H1 (cell line): ENCODE measurements at places on chromosomes 13 and 19.

- H3K36me3 ChIP-seq: no peaks in the 10 kb centered on the region
- DNase-seq: no peak
- H3K4me3 ChIP-seq: no peak overlapping the region
- no peak overlapping the region for H3K27ac ChIP-seq
Measured at GRCh38 chr19:48950159-48950558, 4.5 kb upstream of the BAX start.

DNA sequence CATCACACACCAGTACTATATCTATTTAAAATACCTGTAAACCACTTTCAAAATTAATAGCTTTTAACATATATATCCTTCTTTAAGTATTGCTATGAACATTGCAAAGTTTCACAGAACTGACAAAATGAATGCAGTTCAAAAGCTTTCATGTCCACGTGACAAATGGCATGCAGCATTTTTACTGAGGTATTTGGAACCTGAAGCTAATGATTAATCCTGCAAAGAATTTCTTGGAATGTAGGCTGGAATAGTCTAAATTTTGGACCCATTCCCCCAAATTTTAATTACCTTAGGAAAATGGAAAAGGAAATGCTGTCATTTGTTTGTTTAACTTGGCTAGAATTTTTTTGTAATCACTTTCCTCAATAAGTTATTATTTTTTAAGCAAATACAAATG lies 423.8 kb upstream of the GPC6 start:
- DNase-seq: no peak
- H3K27ac ChIP-seq: no peak overlapping the region
- H3K4me1 ChIP-seq: no peaks in the 10 kb centered on the region
- H3K36me3 ChIP-seq: no peaks in the 10 kb centered on the region
- H3K4me3 ChIP-seq: no peak overlapping the region
- no peaks in the 10 kb centered on the region for H3K27me3 ChIP-seq

DNA sequence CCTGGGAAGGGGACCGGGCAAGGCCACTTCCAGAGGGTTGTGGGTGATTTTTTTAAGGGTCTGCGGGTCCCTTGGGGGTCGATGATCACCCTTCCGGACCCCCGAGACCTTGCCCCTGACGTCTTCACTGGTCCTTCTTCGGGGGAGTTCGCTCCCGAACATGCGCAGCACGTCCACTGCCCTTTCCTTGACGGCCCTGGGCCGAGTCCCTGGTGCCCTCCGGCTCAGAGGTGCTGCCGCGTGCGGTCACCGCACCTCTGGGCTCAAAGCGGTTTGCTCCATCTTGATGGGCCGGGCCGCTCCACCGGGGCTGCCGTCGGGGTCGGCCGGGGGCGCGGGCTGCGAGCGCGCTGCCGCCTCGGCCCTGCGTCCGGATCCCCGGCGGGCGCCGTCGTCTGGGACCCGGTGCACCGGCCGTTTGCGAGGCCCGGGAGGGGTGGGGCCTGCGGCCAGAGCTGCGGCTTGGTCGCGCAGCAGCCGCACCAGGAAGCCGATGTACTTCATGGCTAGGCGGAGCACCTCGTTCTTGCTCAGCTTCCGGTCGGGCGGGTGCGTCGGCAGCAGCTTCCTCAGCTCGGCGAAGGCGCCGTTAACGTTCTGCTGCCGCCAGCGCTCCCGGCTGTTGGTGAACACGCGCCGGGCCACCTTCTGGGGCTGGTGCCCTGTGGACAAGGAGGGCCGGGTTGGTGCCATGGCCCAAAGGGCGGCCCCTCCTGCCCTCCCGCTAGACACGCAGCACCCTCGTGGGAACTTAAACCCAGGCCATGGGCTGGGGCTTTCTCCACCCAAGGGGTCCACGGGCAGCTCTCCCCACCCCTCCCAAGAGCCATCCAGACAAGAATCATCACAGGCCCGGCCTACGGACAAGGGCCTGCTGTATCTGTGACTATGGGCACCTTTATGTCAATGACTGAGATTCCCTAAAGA lies 3.3 kb downstream of the LYL1 start:
- H3K4me3 ChIP-seq: peak overlapping the region; percentile 50
- no peaks in the 10 kb centered on the region for H3K36me3 ChIP-seq
- no peak for DNase-seq

DNA sequence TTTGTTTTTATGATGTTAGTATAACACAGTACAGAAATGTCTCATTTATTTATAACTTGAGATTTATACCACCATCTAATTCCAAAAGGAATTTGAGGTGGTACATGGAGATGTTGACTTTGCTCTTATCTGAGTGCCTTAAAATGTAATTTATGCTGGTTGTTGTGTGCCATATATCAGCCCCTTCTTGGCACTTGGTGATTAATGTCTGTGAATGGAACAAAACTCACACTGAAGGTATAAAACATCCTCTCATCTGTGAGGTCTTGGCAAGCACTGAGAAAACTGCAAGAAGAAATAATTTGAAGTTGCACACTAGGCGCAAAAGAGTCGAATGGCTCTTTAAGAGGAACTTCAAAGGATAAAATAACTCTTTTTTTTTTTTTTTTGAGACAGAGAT lies 240.4 kb downstream of the B3GLCT start:
- no peak overlapping the region for H3K27ac ChIP-seq
- H3K27me3 ChIP-seq: no peaks in the 10 kb centered on the region
- H3K4me3 ChIP-seq: no peak overlapping the region
- H3K4me1 ChIP-seq: no peaks in the 10 kb centered on the region
- no peaks in the 10 kb centered on the region for H3K36me3 ChIP-seq
- no peak for DNase-seq

DNA sequence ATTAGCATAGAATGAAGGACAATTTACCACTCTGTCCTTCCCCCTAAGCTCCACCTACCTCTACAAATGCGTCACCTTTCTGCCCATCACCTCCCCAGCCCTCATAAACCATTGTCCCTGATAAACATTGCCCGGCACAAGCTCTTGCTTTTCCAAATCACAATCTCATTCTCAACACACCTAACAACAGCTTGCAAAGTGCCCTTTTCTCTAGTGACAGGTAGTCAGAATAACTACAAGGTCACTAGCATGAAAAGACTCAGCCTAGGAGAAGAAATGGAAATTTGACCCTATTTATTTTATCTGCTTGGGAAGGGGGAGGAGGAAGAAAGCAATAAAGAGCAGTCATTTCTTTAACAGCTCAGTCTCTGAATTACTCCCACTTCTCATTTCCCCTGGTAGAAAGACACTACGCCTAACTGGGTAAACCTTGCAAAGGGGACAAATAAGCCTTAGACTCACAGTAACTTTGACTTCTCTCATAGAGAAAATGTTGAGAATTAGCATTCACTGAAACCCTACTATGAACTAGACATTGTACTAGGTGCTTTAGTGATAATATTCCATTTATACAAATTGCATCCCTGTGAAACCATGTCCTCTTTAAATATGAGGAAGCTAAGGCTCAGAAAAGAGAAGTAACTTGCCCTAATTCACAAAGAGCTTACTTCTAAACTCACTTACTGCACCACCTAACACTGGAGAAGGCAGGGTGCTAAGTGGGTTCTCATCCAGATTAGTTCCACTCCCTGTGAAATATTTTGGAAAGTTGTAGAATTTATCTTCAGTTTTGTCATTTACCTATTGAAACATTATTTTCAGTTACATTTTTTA lies 116.2 kb upstream of the FNDC3A start:
- peaks cover 6% of the 10 kb centered on the region; the same call in 1 of the 2 replicates for H3K4me1 ChIP-seq
- DNase-seq: no peak
- no peak overlapping the region for H3K27ac ChIP-seq
- no peak overlapping the region for H3K4me3 ChIP-seq
- no peaks in the 10 kb centered on the region for H3K27me3 ChIP-seq
- H3K36me3 ChIP-seq: no peaks in the 10 kb centered on the region

- no peak overlapping the region for H3K4me3 ChIP-seq
- DNase-seq: no peak
- H3K27ac ChIP-seq: no peak overlapping the region
- no peaks in the 10 kb centered on the region for H3K27me3 ChIP-seq
- H3K36me3 ChIP-seq: no peaks in the 10 kb centered on the region; the same call in 1 of the 2 replicates
Measured at GRCh38 chr13:35841060-35841521, 290.1 kb downstream of the DCLK1 start.

DNA sequence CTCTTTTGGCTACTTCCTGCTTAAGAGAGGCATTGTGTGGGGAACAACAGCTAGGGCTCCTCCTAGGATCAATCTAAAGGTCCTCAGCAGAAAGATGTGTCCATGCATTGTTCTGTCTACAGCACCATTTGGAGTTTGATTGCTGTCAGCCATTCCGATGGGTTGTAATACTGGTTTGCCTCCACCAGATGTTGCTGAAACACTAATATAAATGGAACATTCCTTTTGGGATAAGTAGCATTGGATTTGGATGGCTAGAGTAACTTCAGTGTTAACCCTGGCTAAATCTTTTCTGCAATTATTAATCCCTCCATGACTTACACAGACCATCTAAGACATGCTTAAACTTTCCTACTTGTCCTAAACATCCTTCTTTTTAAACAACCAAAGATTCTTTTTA lies 104.2 kb downstream of the TDRD3 start:
- peaks cover 11% of the 10 kb centered on the region; the same call in 1 of the 2 replicates for H3K36me3 ChIP-seq
- no peak for DNase-seq
- H3K27ac ChIP-seq: no peak overlapping the region
- H3K4me1 ChIP-seq: no peaks in the 10 kb centered on the region
- no peaks in the 10 kb centered on the region for H3K27me3 ChIP-seq
- no peak overlapping the region for H3K4me3 ChIP-seq

DNA sequence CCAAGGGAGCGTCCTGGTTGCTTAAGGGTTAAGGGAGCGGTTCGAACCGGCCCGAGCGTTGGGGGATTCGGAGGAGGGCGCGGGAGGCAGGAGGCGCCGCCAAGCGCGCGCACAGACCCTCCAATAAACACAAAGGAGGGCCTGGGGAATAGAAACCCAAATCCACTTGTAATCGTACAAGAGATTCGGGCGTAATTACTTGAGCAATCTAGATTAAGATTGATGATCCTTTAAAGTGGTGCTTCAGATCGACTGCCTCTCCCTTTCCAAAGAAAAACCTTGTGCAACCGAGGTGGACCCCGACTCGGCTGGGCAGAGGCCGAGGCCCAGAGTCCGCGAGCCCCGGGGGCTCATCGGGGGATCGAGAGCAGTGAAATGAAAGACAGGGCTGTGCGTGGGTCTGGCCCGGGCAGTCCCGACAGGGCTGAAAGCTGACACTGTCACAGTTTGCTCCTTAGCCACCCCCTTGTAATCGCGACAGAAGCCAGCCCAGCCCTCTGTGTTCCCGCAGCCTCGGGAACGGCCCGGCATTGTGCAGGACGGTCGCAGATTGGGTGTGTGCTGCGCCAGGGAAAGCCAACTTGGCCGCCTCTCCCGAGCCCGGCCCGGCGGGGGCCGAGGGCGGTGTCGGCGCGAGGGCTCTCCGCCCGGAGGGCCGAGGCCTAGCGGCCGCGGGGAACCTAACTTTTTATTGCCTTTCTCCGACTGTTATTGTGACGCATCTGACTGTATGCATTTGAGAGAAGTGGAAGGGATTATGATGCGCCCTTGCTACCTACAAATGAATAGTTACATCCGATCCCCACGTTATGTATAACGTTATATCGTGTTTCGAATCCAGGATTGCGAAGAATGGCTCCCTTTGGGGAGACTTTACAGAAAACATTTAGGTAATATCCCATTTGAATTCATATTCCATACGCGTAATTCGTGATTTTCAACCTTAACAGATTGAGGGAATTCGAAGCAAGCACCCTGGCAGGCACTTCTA lies 5.5 kb downstream of the MAB21L1 start:
- DNase-seq: no peak
- peaks cover 52% of the 10 kb centered on the region for H3K27me3 ChIP-seq
- H3K4me3 ChIP-seq: peak overlapping the region; percentile 64
- H3K36me3 ChIP-seq: no peaks in the 10 kb centered on the region

DNA sequence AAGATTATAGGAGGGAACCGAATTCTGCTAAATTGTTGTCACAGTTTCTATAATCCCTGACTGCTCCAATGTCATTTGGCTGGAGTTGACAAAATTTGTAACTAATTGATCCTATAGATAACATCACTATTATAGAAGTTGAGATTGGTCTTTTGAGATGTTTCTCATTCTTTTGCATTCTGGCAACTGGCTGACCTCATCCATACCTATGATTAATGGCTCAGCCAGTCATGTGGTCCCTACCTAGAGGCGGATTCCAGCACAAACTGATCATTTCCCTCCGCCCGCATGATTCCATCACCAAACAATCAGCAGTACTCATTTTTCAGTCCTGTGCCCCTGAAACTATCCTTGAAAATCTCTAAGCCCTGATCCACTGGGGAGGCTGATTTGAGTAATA lies 4.2 kb downstream of the PSG2 start:
- no peak overlapping the region for H3K27ac ChIP-seq
- H3K27me3 ChIP-seq: no peaks in the 10 kb centered on the region
- H3K4me3 ChIP-seq: no peak overlapping the region
- H3K36me3 ChIP-seq: no peaks in the 10 kb centered on the region
- H3K4me1 ChIP-seq: no peaks in the 10 kb centered on the region

DNA sequence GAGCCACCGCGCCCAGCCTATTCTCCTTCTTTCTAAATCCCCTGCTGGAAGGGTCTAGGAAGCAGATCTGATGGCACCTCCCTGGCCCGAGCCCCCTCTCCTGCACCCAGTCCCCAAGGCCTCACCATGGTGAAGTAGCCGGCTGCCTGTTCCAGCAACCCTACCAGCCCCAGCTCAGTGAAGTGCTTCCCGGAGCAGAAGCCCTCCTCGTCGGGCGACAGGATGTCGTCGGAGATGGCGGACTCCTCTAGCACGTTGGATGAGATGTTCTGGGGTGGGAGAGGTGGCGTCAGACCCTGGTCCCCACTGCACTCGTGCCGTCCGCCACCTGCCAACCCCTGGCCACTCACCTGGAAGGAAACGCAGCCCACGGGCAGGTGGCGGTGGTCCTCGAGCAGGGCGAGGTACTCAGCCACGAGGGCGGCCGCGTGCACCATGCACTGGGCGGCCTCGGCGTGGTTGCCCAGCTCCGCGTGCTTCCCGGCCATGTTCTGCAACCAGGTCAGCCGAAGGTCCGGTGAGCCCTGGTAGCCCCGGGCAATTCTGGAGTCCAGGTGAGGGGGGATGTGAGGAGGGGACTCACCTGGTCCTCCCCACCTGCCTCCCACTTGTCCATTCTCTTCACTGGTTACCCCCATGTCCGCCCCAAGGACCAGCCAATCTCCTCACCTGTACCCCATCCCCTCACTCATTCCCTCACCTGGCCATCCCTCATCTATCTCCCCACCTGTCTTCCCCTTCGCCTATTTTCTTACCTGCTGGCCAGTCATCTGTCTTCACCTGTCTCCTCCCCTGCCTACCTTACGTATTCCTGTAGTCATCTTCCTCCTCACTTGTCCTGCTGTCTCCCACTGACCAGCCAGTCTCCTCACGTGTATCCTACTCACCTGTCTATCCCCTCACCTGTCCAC lies 11.5 kb upstream of the KANK2 start:
- peaks cover 2% of the 10 kb centered on the region; the same call in 1 of the 2 replicates for H3K36me3 ChIP-seq
- DNase-seq: no peak

- H3K4me3 ChIP-seq: no peak overlapping the region
- DNase-seq: no peak
- no peaks in the 10 kb centered on the region for H3K36me3 ChIP-seq
- H3K27ac ChIP-seq: no peak overlapping the region
Measured at GRCh38 chr13:31020996-31021395, 88.5 kb downstream of the TEX26 start.
